ENCODE measurements at places on chromosomes 12 and 14.

GRCh38 chr14:94050231-94050880, 24.2 kb downstream of the OTUB2 start:
- no peak for DNase-seq

GRCh38 chr12:93743999-93744689, 67.0 kb downstream of the CRADD start:
- no peak for DNase-seq

- no peak for DNase-seq
These were observed 60.0 kb downstream of the PTPRB start for GRCh38 chr12:70577283-70577634.

DNA sequence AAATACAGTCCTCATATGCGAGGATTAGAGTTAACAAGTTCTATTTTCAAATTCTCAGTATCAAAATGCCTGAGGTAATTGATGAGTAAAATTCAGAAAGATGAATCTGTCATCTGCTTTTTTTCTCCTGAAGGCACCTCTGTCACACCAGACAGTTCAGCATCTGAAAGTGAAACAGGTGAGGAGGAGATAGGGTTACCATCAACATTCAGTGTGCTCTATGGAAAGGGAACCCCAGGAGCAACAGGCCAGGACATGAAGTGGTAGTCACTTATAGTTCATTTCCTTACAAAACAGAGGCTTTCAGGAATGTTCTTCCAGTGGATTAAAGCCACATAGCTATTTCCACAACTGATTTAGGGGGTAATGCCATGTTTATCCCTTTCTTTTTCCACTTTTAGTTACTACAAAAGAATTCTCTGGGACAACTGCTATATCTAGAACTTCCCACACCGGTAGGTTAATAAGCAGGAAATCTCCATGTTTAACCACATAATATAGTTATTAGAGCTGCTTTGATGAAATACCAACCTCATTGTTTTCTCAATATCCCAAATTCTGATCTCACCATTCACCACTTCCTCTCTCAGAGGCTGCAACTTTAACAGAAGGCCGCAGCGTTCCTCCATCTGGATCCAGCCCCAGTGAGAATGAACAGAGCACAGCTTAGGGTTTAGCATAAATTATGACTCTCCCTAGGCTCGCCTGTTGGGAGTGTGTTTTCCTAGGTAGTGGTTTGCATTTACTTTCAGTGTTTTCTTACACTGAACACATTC, 177.0 kb upstream of the CNTN1 start:
- DNase-seq: no peak

DNA sequence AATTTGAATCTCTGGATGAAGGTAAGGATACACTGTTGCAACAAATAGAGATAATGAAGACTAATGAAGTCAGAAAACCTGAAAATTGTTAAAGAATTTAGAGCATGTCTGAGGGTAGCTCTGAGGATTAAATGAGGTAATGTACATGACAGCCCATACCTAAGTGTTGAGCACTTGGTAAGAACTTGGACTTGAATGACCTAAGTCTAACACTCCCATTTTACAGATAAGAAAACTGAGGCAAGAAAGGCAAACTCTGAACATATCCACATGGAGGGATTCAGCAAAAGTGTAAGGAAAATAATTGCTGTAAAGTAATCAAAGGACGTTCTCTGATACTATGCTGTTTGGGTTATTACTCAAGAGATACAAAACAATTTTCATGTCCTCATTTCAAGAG, 29.0 kb downstream of the PTPRB start:
- DNase-seq: no peak

GRCh38 chr14:49050822-49051221, 535.4 kb downstream of the RPS29 start:
- no peak for DNase-seq

DNA sequence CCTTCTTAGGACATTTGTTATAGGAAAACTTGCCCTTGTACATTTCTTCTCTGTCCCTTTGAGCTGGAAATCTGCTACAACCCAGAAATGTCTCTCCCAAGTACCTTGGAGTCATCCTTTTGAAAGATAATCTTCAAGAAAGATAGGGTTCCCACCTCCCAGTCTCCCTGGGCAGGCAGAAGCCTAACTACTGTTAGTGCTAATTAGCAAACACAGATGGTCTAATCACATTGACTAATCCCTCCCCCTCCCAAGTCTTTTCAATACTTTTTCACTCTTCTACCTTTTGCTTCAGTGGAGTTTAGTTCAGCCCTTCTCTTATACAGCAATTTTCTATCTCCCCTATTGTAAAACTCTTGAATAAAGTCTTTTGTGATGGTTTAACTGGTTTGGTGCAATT, 129.8 kb upstream of the PPFIA2 start:
- DNase-seq: no peak

GRCh38 chr12:91249054-91249453, 66.4 kb upstream of the DCN start:
- DNase-seq: no peak

DNA sequence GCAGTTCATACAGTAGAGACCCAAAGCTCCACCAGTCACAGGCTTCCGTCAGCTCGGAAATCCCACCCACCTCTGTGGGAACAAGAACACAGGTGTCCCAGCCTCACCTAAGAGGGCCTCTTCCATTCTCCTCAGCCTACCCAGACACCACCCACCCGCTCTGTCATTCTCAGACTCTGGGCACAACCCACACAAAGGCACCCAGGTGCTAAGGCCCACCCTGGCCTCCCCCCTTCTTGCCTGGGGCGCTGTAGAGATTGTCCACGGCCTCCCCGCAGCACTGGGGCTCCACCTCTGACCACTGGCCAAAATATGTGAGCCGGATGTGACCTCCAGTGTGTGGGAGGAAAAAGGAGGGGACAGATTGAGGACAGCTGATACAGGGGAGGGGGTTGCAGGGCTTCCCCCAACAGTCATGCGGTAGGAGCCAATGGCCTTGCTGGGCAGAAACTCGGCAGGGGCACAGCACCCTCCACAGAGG, 14.2 kb downstream of the RPS6KL1 start:
- no peak for DNase-seq

GRCh38 chr14:71538288-71538687, 393.9 kb upstream of the RGS6 start:
- DNase-seq: no peak

All from NCI-H1436 treated with DMSO at 0.1 percent for 48 hours (cell line).